Muscle of leg (tissue), 16 donors: ENCODE measurements at places on chromosomes 13 and 19.

- no peaks in the 10 kb centered on the region for H3K27me3 ChIP-seq
- no peak overlapping the region for H3K4me3 ChIP-seq
- DNase-seq = no peak
- no peak overlapping the region for H3K27ac ChIP-seq
- H3K4me1 ChIP-seq = no peaks in the 10 kb centered on the region
These were observed 12.3 kb downstream of the CEACAM20 start for GRCh38 chr19:44517146-44517545.

GRCh38 chr19:3333020-3333583, 33.3 kb upstream of the NFIC start:
- DNase-seq = no peak
- H3K4me3 ChIP-seq = no peak overlapping the region
- H3K4me1 ChIP-seq = peaks cover 8% of the 10 kb centered on the region
- no peak overlapping the region for H3K27ac ChIP-seq

- no peaks in the 10 kb centered on the region for H3K27me3 ChIP-seq
- peak overlapping the region; percentile 36 for H3K4me3 ChIP-seq
- H3K27ac ChIP-seq = peak overlapping the region; percentile 92
- peaks cover 15% of the 10 kb centered on the region for H3K4me1 ChIP-seq
- DNase-seq = peak; percentile 73
These were observed 5.4 kb upstream of the ZNF765 start for GRCh38 chr19:53389571-53389970.

DNA sequence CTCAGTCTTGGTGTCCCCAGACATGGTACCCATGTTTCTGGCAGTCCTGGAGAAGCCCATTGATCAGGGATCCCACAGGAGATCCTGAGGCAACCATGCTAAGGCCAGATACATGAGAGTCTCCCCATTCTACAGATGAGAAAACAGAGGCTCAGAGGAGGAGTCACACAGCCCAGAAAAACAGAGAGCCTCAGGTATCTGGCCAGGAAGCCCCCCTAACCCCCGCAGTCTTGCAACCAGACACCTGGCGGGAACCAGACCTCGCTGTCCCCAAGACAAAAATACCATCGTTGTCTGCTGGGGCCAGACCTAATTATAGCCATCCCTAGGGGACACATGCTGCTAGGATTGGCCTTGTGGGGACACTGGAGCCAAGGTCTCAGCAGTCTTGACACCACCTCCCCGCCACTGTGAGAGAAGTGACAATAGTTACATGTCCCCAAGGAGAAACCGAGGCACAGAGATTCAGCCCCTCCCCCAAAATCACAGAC, 1.6 kb upstream of the PDE4C start:
- peak; percentile 34 for DNase-seq
- H3K36me3 ChIP-seq = no peaks in the 10 kb centered on the region
- no peak overlapping the region for H3K27ac ChIP-seq
- H3K4me1 ChIP-seq = peaks cover 34% of the 10 kb centered on the region

GRCh38 chr13:32038343-32038742, 6.8 kb downstream of the FRY start:
- H3K27ac ChIP-seq = no peak overlapping the region
- H3K36me3 ChIP-seq = no peaks in the 10 kb centered on the region
- peaks cover 2% of the 10 kb centered on the region for H3K4me1 ChIP-seq

- DNase-seq = no peak
- H3K27me3 ChIP-seq = no peaks in the 10 kb centered on the region
- peaks cover 17% of the 10 kb centered on the region for H3K36me3 ChIP-seq
- H3K4me3 ChIP-seq = no peak overlapping the region
- peaks cover 11% of the 10 kb centered on the region for H3K4me1 ChIP-seq
- H3K27ac ChIP-seq = no peak overlapping the region
These were observed 297.4 kb downstream of the DCLK1 start for GRCh38 chr13:35833608-35834275.
